ENCODE measurements at places on chromosomes 5 and 9. TPM values are rescaled to one million over a fixed set of nuclear protein-coding genes. Genes with fewer than 3 reads are reported as not detected.

- peak; percentile 92 for DNase-seq
These were observed 2.6 kb downstream of the OLFML2A start for GRCh38 chr9:124779368-124780059.

The NUTM2F gene
- not detected for total RNA-seq

The IQGAP2 gene
- 2.6 TPM for total RNA-seq

The COX7C gene
- 94.7 TPM for total RNA-seq

The C5orf58 gene
- total RNA-seq = not detected

The REEP2 gene
- total RNA-seq = 13.0 TPM

The WNK2 gene
- not detected for total RNA-seq

DNA sequence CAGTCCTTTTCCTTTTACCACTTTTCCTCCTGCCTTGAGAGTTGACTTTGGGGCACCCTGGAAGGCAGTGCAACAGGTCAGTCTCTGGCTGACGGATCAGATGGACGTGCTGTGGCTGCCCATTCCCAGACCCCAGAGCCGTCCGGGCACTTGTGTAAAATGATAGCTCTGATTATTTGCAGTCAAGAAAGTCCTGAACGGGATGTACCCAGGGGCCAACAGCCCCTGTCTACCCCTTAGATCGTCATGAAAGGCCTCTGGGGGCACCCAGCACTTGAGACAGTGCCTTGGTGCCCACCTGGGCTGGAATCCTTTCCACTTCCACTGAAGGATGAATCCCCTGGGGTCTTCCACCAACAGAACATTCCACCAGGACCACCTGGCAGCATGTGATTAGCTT, 17.7 kb upstream of the ANGPTL2 start:
- no peak for DNase-seq

DNA sequence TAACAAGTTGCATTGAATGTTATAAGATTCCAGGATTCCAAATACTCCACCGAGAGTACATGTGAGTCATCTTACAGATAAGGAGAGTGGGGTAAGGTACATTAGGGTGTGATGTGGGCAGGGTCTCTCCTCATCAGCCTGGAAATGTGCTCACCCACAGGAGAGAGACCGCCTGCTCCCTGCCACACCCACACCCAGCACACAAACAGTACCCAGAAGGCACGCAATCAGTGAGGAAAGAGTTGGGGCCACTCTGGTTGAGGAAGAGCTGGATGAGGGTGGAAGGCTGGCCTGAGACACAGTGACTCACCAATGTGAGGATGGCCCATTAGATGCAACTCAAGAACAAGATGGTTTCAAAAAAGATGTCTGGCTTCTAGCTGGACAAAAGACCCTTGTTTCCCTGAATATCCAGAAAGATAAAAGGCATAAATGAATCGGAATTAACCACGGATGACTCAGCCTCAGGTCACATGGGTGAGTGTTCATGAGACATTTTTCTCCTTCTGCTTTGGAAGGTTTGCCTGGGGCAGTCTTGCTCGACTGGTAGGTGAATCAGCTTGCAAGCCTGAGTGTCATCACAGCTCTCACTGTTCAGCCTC, 51.1 kb upstream of the LHFPL2 start:
- DNase-seq = peak; percentile 86

The PTGER4 gene
- 8.7 TPM for total RNA-seq
